Anterior cingulate cortex (tissue), 58 donors: ENCODE measurements at places on chromosomes 16 and 17.
A peak's percentile ranks its signal among the peaks of the same experiment; 100 is the strongest.

DNA sequence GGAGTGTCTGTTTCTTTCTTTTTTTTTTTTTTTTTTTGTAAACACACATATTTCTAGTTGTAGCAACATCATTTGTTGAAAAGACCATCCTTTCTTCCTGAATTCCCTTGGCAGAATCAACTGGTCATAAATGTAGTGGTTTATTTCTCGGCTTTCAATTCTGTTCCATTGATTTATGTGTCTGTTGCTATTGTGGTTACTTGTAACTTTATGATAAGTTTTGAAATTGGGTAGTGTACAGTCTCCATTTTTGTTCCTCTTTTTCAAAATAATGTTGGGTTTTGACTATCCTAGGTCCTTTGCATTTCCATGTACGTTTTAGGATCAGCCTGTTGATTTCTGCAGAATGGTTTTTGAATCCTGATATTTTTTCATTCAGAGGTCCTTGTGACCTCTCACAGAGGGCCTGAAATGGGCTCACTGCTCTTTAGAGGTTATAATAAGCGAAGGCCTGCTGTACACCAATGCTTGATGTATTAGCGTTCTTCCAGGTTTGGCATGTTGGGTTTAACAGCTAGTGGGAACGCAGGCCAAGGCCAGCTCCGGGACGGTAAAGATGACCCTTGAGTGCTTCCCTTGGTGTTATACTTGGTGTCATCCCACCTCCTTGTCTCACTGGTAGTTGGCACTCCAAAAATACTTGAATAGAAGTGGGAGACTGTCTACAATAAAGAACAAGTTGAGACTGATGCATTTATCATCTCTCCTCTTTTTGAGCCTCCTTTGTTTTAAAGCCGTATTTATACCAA is 43.8 kb downstream of the ZNRF1 start:
- no peak for DNase-seq

GRCh38 chr16:64253525-64253924 is 868.3 kb downstream of the CDH11 start:
- no peak for DNase-seq

DNA sequence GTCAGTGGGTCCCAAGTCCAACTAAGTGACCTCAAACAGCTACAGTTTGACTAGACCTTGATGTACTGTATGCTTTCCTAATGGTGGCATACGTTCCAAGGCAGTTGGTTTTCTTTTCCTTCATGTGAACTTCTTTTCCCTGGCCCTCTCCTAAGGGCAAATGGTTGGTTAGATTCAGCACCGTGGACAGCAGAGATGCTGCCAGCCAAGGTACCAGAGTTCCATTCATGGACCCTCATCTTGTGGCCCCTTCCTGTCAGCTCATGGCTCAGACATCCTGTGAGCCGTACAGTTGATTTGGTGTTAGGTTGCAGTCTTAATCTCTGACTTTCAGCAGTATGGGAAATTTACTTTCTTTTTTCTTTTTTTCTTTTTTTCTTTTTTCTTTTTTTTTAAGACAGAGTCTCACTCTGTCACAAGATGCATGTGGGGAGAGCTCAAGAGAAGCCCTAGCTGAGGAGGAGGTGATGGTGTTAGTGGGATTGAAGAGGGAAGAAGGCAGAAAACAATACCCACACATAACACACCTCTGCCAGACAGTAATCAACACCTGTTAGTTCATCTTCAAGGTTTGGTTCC is 122.4 kb downstream of the USP31 start:
- no peak for DNase-seq

DNA sequence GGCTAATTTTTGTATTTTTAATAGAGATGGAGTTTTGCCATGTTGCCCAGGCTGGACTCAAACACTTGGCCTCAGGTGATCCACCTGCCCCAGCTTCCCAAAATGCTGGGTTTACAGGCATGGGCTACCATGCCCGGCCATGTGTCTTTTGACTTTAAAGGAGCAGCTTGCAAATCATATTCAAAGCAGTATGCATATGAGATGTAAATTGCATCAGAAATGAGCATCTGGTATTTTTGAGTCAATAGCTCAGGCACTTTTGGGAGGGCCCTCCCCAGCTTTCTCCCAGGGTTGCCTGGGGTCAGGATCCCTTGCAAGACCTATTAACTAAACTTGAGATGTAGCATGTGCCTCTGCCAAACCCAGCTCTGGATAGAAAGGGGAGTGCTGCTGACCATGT is 21.5 kb downstream of the EPOP start:
- no peak for DNase-seq

- DNase-seq = no peak
Measured at GRCh38 chr17:2095536-2095910, 40.6 kb downstream of the HIC1 start.

- no peak for DNase-seq
Measured at GRCh38 chr17:73281928-73282327, 20.2 kb upstream of the CPSF4L start.

DNA sequence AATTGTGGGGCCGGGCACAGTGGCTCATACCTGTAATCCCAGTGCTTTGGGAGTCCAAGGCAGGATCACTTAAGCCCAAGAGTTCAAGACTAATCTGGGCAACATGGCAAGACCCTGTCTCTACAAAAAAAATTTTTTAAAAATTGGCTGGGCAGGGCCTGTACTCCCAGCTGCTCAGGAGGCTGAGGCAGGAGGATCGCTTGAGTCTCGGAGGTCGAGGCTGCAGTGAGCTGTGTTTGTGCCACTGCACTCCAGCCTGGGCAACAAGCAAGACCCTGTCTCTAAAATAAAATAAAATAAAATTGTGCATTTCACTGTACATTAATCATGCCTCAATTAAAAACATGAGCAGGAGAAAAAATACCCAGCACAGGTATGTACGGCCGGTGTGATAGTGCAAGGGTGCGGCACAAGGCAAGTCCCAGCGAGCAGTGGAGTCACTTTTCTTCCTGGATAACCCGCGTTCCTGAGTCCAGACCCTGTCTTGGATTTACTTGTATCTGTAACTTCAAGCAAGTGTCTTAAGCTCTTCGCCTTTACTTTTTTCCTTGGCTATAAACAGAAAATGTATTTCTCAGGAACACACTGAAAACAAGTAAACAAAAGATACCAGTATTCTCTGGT is 11.4 kb downstream of the ZDHHC7 start:
- DNase-seq = no peak

- DNase-seq = no peak
Measured at GRCh38 chr17:39750131-39751015, 12.6 kb downstream of the GRB7 start.

DNA sequence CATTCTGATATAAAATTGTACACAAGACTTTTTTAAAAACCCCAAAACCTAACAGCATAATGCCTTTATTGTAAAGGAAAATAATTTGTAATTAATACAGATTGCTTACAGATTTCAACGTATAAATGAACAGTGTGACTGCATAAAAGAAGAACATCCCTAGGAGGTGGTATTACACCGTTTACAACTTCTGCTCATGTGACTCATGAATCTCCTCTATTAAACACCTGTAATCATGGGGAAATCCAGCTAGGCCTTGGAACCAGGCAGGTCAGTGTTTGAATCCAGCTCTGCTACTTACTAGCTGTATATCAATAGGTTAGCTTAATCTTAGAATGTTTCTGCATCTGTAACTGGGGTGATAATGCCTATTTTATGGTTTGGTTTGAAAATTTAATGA is 15.2 kb downstream of the RABEP1 start:
- no peak for DNase-seq

DNA sequence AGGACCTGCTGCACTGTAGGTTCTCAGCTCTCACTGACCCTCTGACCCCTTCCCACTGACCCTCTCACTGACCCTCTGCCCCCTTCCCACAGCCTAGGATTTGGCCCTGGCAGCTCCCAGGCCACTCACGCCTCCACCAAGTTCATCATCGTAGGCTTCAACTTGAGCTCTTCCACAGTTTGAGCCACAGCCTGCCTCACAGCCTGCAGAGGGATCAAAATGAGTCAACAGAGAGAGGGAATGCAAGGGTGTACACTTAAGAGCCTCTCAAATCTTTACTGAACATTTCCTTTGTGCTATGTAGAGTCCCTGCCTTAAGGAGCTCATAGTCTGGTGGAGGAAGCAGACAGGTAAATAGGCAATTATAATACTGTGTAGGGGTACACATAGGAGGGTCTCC is 12.1 kb downstream of the HEATR9 start:
- no peak for DNase-seq

DNA sequence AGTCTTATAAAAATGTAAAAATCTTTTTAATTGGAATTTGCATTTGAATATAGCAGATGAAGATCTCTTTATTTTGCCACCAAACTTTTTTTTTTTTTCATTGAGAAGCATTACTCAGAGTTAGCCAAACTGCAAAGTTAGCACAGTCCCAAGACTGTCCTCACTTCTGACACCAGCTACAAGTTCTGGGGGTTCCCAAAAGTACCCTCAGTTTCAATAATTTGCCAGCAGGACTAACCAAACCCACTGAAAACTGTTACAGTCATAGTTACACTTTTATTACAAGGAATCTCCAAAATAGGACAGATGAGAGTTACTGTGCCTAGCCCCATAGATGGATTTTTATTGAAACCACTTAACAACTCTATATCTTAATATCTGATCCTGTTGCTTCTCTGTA is 144.1 kb downstream of the CHD9 start:
- DNase-seq = no peak

DNA sequence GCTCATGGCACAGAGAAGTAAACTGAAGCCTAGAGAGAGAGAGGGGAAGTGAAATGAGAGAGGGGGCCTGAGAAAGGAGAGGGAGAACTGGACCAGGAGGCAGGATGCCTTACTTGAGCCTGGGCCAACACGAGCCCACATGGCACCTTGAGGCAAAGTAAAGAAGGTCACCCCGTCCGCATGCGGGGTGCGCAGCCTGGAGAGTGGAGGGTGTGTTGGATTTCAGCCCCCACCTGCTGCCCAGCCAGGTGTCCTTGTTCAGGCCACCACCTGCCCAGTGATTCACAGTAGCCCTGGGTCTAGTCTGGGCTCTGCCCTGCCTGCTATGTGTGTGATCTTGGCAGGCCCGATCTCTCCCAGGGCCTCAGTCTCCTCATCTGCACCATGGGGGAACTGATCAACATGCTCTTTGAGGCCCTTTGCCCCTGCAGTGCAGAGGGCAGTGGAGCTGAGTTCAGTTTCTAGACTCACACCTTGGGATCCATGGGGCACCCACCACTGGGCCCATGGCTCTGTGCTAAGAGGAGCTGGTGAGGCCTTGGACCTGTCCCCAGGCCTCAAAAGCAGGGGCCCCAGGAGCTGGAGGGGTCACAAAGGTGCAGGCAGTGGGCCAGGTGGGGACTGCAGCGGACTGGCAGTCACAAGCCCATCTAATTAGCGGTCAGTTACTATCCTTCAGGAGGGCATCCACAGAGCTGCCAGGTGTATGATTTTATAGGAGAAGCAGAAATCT is 9.8 kb upstream of the DRC7 start:
- DNase-seq = no peak

DNA sequence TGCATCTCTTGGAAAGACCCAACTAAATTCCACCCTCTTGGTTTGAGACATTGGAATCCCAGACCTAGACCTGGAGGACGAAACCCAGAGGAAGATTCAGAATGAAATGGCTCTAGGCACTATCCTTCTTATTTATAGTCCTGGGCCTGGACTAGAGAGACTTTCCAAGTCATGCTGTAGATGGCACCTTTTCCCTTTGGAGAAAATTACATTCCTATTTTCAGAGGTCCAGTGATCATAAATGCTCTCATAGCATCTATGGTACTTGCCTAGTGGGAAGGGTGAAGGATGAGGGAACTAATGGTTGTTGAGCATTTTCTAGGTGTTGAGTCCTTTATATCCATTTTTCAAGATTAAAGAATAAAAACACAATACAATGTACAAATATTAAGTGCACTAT is 37.1 kb downstream of the SPACA3 start:
- no peak for DNase-seq

GRCh38 chr16:5722116-5722619 is 624.6 kb upstream of the EEF2KMT start:
- no peak for DNase-seq

- DNase-seq = peak; percentile 9
Measured at GRCh38 chr17:40980596-40980995, 3.5 kb downstream of the KRT40 start.

DNA sequence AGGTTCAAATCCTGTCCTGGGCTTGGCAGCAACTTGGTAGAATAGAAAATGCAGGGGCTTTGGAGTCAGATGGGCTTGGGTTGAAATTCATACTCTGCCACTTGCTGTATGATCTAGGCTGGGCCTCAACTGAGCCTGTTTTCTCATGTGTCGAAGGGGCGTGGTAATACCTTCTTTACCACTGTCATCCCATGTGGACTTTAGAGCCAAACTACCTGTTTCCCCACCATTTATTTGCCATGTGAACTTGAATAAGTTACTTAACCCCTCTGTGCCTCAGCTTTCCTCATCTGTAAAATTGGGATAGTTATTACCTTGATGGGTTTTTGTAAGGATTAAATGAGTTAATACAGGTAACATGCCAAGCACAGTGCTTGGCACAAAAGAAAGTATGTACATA is 106.0 kb downstream of the COPRS start:
- DNase-seq = no peak

DNA sequence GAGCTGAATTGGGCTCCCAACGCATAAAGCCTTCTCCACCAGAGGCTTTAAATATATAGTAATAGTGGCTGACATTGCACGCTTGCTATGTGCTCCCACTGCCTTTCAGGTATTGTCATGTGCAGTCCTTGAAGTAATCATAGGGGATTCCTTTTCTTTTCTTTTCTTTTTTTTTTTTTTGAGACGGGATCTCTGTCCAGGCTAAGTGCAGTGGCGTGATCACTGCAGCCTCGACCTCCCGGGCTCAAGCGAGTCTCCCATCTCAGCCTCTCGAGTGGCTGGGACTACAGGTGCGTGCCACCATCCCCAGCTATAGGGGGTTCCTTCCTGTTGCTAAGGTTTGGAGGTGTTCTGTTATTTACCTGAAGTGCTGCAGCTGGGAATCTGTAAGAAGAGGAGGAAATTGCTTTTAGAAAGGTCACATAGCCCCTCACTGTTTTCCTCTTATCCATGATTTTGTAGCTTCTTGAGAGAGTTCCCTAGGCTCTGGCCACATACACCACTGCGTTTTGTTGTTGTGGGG is 845 bp downstream of the RPL27 start:
- no peak for DNase-seq

DNA sequence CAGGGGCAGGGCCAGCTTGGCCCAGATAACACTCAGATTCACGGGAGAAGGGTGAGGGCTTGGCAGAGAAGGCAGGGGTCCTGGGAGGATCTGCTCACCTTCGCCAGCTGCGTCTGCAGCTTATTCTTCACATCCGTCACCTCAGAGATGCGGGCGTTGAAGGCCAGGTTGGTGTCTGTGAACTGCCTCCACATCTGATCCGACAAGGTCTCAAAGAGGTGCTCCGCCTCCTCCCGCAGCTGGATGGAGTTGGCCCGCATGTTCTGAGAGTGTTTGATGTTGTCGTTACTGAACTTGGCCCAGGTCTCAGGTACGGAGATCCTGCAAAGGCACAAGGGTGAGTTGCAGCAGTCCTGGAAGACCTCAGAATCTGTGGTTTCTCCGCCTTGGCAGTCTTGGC is 18.9 kb downstream of the TEKT5 start:
- no peak for DNase-seq
